ENCODE measurements at places on chromosomes 5 and 9.

- DNase-seq, result no peak
These were observed 26.2 kb upstream of the ZNF608 start for GRCh38 chr5:124772457-124773200.

DNA sequence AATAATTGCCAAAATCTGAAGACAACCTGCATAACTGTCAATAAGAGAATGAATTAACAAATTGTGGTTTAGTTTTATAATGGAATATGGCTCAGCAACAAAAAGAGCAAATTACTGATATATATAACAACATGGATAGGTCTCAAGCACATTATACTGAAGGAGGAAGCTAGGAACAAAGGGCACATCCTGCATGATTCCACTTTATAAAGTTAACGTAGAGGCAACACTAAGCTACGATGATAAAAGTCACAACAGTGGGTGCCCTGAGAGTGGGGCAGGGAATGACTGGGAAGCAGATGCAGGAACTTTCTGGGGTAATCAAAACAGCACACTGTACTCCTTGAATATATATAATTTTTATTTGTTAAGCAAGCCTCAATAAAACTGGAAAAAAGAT, 165.2 kb downstream of the RMI1 start:
- no peak for DNase-seq

GRCh38 chr9:126965541-126966428, 51.2 kb downstream of the RALGPS1 start:
- peak; percentile 43 for DNase-seq

- DNase-seq, result no peak
These were observed 1.6 kb upstream of the BRINP1 start for GRCh38 chr9:119370816-119371215.

- DNase-seq, result no peak
These were observed 8.8 kb downstream of the ARPC5L start for GRCh38 chr9:124870723-124871122.

GRCh38 chr5:104347119-104347708, 784.6 kb upstream of the NUDT12 start:
- DNase-seq, result no peak

- DNase-seq, result no peak
These were observed 41.4 kb upstream of the FSTL4 start for GRCh38 chr5:133653760-133654049.

GRCh38 chr9:93035821-93036351, 22.6 kb upstream of the SUSD3 start:
- DNase-seq, result no peak

DNA sequence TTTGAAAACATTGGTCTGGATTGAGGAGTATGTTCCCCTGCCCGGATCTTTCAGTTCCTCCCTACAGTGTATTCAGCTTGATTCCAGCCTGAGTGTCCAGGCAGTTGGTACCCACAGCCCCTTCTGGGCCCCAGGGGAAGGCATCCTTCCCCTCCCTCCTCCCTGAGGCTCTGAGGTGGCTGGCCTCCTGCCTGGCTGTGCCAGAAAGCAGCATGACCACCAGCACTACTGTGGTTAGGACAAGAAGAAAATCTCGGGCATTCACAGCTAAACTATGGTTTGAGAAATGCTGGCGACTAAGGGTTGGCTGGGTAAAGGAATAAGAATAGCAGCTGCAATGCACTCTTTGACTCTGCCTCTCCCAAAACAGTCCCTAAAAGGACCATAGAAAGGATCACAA, 84.6 kb upstream of the LIFR start:
- no peak for DNase-seq

DNA sequence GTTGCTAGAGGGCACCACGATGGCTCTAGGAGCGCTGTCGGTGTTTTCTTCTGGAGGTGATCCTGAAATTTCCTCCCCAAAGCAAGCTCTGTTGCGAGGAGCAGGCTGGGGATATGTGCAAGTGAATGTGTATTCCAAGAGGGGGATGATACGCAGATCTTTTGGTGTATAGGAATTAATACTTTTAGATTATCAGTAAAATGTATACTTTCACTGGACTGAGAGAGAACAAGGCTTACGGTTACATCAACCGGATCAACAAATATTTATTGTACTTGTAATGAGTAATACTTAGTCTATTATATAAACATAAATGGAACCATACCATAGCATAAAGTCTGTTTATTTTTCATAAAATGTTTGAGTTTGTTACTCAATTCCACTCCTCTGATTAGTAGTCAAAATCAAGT, 632 bp upstream of the PRKAA1 start:
- no peak for DNase-seq

DNA sequence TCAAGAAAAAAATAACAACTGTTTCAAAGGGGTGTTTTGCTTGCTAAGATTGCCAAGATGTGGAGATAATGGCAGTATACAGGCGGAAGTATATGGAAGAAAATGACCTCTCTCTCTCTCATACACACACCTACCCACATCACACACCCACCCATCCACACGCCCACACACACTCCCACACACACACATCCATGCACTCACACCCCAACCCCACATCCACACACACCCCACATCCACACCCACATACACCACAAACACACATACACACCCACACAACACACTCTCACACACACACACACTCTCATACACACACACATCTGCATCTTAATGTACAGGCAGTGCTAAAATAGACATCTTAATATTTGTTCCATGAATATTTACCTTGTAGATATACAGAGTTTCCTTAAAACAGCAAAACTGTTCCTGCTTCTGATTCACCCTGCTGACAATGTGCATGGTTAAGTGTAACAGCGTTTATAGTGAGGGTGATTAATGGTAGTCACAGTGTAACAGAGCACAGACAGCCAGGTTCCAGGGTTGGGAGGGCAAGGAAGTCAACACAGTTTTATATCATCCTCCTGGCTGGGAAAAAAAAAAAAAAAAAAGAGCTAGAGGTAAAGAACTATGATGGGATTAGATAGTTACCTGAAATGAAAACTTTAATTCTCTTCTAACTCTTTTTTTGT, 8.3 kb downstream of the BHMT2 start:
- no peak for DNase-seq

DNA sequence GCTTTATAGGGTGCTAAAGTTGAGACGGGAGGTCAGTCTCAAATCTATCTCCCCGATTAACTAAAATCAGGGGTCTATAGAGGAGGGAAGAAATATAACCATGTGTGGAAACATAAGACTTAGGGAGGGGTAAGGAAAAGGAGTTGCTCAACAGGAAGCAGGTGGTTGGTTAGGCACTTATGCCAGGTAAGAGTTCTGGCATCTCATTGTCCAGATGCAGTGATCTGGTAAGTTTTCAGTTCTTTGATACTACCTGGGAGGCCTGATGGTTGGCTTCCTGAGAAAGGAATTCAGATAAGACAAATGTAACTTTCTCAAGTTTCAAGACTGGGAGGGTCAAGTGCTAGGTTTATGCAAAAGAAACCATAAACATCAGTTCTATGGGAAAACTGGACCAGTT, 47.7 kb downstream of the CERT1 start:
- no peak for DNase-seq

- DNase-seq, result no peak
These were observed 11.6 kb downstream of the BNIP1 start for GRCh38 chr5:173155912-173156311.

DNA sequence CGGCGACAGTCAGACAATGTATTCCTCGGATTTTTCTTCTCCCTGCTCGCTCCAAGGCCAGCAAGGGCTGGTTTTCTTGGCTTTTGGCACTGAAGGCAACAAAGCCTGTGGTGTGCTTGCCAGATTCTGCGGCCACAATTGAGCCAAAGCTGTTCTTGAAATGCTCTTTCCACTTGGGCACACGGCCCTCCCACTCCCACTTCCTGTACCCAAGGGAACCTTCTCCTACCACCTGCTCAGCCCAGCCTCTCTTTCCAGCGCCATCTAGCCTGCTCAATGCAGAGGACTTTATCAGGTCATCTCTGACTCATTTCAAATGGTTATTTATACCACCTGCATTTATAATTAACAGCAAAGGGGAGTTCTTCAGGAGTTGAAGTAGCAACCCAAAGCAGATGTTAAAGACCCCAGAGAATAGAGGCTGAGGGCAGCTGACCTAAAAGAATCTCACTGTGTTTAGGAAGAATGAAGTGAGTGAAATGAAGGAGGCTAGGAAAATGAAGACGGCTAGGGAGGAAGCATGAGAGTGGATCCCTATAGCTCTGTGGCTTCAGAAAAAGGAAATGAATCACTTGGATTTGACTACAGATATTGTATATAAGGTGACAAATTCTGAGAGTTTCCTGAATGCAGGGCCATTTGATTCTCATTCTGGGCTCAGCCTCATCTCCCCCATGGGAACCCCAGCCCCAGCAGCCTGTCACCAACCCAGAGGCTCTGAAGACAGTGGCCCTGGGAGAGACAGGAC, 439.0 kb downstream of the ENC1 start:
- DNase-seq, result no peak

GRCh38 chr5:172035049-172035448, 28.6 kb upstream of the FBXW11 start:
- DNase-seq, result no peak

DNA sequence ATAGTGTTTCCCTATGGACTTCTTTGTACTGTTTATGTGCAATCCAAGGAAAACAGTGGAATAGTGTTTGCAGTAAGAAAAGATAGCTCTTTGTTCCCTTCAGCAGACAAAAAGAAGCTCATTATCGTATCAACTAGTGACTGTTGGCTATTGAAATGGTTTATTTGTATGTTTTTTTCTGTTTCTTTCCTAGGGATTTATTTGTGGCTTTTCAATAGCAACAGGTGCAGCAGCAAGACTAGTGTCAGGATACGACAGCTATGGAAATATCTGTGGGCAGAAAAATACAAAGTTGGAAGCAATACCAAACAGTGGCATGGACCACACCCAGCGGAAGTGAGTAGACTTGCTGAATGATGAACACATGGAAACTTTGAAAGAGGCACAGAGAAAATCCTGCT, 65.1 kb downstream of the SLC44A1 start:
- no peak for DNase-seq

- DNase-seq, result no peak
These were observed 4.3 kb downstream of the CD74 start for GRCh38 chr5:150408231-150408943.

DNA sequence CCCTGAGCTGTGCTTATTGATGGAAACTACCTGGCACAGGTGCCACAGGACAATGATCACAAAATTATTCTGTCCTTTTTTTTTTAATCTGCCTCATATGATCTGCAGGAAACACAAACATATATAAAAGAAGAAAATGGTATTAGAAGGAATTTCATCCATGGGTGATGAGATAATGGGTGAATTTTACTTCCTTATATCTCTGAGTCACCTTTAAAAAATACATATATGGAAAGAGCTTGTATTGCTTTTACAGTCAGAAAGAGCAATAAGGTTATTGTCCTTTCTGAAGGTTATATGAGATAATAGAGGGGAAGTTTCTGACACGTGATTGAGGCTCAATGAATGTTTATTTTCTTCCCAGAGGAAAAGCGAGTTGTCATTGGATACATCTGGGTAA, 31.6 kb downstream of the NEURL1B start:
- DNase-seq, result no peak

GRCh38 chr5:143426437-143426991, 23.0 kb upstream of the NR3C1 start:
- no peak for DNase-seq

GRCh38 chr5:16784088-16784487, 152.0 kb downstream of the MYO10 start:
- no peak for DNase-seq
